ENCODE measurements at places on chromosomes 16 and 17.

- DNase-seq, result no peak
Measured at GRCh38 chr16:53782148-53782547, 78.2 kb downstream of the FTO start.

DNA sequence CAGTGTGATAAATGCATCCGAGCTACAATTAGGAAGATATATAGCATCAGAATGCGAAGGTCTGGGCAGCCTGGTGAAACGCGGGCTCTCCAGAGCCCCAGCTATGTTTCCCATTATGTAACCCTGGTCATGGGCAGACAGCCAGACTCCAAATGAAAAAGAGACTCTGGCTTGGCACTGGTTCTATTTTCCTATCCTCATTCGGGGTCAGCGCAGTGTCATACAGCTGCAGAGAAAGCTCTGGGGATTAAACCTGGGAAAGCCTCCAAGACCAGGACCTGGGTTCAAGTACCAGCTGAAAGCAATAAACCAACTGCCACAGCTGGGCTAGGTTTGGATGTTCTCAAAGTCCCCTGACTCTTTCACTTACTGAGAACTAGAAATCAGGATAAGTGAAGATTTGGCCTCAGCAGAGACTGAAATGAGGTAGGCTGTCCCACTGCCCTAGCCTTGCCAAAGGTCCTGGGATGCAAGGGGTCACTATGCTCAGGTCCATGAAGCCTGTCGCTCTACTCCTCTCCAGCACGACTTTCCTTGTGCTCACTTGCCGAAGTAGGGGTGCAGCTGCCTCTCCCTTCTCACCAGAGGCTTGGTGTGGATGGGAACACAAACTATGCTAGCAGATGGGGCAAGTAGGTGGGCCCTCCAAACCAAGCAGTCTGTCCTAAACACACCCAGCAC lies 123.8 kb downstream of the SMG6 start:
- no peak for DNase-seq

GRCh38 chr17:65418622-65419021 lies 142.8 kb downstream of the AXIN2 start:
- DNase-seq, result no peak

GRCh38 chr17:80647746-80648145 lies 103.1 kb downstream of the RPTOR start:
- no peak for DNase-seq

- DNase-seq, result no peak
Measured at GRCh38 chr16:22705799-22706198, 108.2 kb upstream of the HS3ST2 start.

DNA sequence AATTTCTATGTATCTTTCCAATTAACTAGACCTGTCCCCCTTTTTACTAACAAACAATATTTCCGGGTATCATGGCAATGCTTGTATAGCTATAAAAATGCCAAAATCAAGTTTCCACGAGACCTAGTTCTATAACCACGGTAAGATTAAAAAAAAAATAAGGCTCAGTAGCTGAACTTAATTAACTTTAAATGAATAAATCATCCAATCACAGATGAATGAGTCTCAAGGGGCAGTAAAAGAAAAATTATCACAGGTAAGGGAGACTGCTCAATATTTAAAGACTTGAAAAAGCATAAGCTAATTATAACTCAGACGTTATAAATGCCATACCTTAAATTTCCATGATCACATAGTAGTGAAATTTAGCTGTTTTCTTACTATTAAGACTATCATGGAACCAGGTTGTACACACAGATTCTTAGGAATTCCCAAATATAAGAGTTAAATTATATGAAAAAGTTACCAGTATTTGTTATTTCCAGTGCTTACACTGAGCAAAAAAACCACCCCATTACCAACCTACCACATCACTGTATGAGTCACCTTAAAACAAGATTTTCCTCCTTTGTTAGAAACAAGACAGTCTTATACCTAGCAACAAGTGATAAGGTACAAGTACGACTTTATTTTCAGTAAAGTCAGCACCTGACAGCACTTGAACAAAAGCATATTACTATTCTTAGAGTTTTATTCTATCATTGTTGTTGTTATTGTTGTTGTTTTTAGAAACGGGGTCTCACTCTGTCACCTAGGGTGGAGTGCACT lies 20.6 kb downstream of the SSH2 start:
- no peak for DNase-seq

GRCh38 chr16:29962344-29962994 lies 590 bp downstream of the TMEM219 start:
- DNase-seq, result no peak

DNA sequence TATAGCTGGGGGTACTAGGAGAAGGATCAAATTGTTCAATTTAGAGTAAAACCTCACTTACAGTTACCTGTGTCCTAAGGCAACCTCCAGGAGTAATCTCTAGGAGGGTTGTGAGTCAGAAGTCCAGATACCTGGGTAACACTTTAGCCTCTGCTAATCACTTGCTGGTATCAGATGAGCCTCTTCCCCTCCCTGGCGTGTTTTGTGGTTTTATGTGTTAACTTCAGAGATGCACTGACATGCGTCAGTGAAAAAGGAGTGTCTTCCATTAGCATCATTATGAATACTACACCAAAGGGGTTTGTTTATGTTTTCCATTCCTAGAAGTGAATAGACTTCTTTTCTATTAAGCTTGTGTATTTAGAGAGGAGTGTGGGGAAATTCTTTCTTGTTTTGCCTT lies 208.2 kb downstream of the FTO start:
- DNase-seq, result no peak

GRCh38 chr16:57462978-57463362 lies 491 bp downstream of the POLR2C start:
- no peak for DNase-seq

DNA sequence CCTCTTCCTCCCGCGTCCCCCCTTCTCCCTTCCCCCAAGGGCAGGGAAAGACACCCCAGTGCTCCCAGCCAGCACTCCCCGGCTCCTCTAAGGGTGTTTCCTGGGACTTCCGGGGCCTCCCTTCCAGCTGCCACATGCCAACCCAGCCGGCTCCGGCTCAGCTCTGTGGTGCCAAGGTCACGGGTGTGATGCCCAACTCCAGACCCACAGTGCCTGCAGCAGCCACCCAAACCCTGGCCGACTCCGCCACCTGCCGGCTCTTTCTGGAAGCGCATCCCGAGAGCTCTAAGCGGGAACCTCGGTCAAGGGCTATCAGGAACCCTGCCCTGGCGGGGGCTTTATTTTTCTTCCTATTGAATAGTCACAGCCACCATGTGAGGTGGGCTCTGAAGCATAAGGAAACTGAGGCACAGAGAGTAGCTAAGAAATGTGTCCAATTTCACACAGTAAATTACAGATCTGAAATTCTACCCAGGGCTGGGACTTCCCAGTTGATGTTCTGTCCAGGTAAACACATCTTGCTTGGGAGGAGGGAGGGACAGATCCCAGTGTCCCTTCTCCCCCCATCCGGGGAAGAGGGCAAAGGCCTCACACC lies 3.3 kb upstream of the PPP1R1B start:
- DNase-seq, result peak; percentile 82

GRCh38 chr17:53273126-53273525 lies 549.6 kb upstream of the KIF2B start:
- DNase-seq, result no peak

GRCh38 chr16:54175552-54176375 lies 110.8 kb downstream of the IRX3 start:
- no peak for DNase-seq

- DNase-seq, result no peak
Measured at GRCh38 chr17:39813631-39814030, 50.5 kb downstream of the IKZF3 start.

DNA sequence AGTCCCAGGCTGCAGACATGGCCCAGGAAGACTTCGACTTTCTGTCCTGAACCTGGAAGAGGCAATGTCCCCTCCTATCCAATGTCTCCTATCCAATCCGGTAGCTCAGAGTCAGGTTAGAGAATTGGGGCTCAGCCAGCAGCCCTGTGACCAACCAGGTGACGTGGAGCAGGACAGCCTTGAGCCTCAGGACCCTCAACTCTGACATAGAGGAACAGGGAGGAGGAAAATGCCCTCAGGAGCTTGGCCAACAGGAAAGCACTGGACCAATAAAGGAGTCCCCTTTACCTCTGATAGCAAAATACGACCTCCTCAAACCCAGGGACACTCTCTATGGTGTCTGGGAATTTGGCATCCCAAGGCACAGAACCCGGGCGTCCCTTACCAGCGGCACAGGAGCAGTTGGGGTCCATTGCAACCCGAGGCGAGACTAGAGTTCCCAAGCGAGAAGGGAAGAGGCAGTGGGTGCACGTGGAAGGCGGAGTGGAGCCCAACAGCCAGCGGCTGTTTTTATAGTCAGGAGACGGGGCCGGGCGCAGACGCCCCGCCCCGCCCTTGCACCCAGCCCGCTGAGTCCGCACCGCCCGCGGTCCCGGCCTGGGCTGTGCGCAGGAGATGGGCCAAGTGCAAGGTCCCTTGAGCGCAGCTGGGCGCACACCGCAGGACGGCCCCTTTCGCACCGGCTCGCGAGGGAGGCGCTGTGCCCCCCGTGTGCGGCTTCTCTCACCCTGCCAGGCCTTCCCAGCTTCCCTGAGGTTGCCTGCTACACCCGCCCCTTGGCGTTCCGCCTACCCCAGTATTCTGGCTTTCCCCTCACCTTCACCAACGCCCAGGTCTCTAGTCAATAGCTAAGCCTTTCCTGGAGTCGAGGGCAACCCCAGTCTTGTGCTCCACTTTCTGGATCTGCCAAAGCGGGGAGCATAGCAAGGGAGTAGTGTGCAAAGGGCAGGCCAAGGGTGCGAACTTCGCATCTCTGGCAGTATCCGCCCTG lies at the start of gene MT1G:
Gene MT1G (minus strand): TSS at position 485 of the 991 bp plus-strand sequence. CDS start 72 bp downstream, at position 413.
- DNase-seq, result no peak

DNA sequence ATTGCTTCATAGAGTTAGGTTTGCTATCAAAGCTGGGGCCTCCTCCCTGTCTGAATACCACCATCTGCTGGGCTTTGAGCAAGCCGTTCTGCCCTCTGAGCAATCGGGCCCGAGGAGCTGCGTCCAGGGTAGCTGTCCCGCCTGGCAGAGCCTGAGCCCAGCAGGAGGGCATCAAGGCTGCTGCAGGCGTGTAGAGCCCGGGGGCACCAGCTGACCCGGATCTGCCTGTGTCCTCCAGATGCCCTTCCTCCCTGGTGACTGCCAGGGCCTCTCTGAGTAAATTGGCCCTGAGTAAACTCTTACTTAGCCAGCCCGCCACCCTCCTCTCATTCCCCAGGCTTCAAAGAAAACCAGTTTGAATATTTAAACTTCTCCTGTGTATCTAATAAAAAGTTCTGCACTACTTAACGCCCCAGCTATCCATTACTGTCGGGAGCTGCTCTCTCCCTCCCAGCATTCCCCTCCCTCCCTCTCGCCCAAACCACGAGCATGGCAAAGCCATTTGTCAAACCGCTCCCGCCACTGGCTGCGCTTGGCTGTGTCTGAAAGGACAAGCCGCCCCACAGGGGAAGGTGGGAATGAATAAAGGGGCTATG lies 16.4 kb downstream of the CDK5RAP3 start:
- DNase-seq, result no peak

DNA sequence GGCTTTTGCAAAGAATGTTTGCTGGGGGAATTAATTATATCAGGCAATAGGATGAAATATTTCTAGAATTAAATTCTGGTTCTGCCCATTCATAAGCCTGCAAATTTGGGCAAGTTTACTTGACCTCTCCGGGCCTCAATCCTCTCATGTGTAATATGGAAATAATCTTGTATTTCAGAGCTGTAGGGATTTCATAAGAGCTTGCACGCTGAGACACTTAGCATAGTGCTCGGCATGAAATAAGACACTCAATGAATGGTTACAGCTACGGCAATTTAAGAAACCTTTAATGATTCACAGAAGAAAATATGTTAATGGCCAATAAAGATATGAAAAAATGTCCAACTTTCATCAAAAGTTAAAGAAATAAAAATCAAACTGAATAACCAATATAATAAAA lies 40.6 kb upstream of the PITPNM3 start:
- no peak for DNase-seq

- DNase-seq, result peak; percentile 19
Measured at GRCh38 chr16:23060458-23061320, 88.6 kb downstream of the USP31 start.

- DNase-seq, result no peak
Measured at GRCh38 chr16:76653390-76654026, 376.3 kb downstream of the CNTNAP4 start.

GRCh38 chr16:49972961-49973360 lies 52.1 kb upstream of the CNEP1R1 start:
- no peak for DNase-seq
